ENCODE measurements at places on chromosomes 16 and 17.

GRCh38 chr17:55859301-55859795 is 108.5 kb downstream of the PCTP start:
- DNase-seq = no peak

DNA sequence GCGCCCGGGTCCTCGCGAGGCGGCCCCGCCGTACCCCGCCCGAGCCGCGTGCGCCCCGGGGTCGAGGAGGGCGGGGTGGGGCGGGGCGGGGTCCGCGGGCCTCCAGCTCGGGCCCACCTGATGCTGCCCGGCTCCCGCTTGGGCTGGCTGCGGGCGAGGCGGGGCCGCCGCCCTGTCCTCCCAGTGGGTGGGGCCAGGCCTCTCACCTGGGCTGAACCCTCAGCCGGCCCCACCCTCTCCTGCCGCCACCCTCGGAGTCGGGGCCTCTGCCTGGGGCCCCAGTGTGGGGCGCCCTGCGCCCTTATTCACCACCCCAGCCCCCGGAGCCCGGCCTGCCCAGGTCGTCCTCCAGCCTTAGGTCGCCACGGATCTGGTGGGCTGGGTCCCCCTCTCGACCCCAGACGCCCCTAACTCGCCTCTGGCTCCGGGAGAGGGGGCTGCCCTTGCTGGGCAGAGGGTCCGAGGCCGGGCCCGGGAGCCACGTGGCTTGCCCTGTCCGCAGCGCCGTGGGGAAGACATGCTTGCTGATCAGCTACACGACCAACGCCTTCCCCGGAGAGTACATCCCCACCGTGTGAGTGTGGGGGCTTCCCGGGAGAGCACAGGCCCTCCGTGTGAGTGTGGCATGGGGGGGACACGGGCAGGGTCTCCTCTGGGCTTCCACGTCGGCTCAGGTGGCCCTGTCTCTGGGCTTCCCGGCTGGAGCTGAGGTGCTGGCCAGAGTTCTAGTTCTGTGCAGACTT is 578 bp downstream of the RAC3 start:
- peak; percentile 24 for DNase-seq

GRCh38 chr17:34163123-34163522 is 92.0 kb upstream of the CCL2 start:
- no peak for DNase-seq

DNA sequence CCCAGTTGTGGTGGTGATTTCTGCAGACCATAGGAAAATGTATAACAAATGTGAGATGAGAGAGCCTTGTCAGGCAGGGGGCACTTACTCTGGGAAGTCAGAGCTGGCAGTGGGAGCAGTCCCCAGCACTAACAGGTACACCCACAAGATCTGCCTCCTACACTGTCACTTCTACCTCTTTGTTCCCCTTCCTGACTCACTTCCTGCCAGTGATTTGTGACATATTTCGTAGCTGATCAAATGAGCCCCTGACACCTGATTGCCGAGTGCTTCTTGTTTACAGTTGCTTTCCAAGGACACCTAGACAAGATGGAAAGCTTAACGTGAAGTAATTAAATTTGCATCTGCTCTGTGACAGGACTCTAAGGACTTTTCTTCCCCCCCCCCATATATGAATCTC is 40.5 kb downstream of the FTO start:
- no peak for DNase-seq

DNA sequence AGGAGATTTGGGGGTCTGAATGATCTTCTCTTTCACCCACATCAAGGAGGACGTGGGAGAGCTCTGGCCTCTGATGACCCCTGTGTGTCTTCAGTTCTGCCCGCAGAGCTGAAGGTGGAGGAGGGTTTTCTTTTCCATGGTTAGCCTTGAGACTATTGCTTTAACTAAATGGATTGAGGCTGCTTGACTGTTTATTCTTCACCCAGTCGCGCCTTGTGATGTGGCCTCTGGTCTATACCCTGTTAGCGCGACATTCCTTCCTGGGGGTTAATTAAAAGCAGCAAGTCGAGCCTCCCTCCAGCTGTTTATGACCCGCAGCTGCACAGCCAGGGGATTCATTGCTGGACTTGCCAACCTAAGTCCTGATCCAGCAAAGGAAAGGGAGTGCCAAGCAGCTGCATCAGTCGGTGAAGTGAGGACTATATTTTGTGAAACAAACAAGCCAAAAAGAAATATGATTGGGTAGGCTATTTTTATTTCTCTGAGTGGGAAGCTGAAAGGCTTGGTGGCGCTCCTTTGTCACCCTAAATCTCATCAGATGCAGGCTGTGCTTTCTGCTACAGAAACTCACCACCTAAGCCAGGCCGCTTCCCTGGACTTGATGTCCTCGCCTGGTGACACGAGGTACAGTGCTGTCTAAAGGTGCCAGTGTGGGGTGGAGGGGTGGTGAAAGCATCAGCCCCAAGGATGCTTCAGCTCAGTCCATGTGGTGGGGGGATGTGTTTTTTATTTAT is 11.0 kb upstream of the SEC14L1 start:
- DNase-seq = peak; percentile 16

GRCh38 chr17:21194703-21195102 is 19.3 kb downstream of the TMEM11 start:
- DNase-seq = peak; percentile 52

DNA sequence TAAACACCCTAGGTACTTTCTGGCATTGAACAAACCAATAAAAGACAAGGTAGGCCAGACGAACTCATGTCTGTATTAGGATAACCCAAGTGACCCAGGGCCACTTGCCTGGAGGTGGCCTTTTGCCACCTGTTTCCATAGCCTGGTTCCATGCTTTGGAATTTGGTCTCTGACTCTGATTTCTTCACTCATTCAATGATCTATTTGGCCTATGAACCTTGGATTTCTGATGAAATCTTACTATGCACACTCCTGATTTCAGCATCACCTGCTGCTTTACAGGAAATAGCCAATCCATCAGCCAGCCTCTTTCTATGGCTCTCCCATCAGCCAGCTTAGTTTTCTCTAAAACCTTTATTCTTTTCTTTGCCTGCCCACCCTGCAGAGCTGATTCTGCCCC is 142.8 kb upstream of the PSMD7 start:
- DNase-seq = no peak

GRCh38 chr17:10773391-10773790 is 30.5 kb downstream of the TMEM238L start:
- DNase-seq = no peak

DNA sequence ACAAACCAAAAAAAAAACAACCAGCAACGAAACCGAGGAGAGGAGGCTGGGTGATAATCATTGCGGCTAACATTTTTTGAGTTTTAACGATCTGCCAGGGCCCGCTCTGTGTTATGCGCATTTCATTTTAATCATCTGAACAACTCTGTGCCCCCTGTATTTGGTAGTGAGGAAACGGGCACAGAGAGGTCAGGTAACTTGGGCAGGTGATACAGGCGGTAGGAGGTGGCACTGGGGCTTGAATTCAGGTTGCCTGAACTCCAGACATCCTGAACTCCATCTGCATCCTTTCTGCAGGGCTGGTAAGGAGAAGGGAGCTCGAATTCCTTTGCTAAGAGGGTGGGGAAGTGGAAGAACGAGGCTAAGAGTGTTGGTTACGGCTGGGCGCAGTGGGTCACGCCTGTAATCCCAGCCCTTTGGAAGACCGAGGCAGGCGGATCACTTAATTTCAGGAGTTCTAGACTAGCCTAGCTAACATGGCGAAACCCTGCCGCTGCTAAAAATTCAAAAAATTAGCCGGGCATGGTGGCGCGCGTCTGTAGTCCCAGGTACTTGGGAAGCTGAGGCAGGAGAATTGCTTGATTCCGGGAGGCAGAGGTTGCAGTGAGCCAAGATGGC is 1.1 kb downstream of the CLUAP1 start:
- no peak for DNase-seq

- DNase-seq = no peak
Measured at GRCh38 chr16:58049232-58050185, 24.0 kb downstream of the MMP15 start.

DNA sequence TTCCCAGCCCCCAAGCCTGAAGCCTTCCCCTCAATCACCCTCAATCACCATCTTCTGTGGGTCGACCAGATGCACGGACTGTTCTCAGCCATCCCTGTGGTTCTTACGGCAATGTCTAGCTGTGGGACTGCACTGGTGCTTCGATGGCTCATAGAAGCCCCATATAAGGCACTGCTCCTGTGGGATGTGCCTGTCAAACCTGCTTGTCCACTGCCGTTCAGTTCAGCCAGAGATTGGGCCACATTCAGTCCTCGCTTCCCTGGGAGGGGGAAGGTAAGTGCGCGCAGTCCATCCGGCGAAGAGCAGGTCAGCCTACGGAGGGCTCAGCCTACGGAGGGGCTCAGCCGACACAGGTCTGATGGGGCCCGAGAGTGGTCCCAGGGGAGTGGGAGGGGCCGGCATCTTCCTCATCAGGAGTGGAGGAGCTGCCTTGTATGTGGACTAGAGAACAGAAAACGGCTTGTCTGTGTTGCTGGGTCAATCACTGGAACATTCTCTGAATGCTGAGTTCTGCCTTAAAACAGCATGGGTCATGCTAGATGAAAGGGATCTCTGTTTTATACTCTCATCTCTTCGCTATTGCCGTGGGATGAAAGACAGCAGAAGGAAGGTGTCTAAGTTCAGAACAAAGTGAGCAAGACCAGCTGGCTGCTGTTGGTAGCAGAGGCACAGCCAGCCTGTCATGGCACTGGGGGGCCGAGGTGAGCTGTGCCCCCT is at the start of gene CARD14:
Gene CARD14, plus strand, starts transcription at position 247 of the 717 bp plus-strand sequence. CDS start 11,409 bp downstream, outside the sequence.
- no peak for DNase-seq

DNA sequence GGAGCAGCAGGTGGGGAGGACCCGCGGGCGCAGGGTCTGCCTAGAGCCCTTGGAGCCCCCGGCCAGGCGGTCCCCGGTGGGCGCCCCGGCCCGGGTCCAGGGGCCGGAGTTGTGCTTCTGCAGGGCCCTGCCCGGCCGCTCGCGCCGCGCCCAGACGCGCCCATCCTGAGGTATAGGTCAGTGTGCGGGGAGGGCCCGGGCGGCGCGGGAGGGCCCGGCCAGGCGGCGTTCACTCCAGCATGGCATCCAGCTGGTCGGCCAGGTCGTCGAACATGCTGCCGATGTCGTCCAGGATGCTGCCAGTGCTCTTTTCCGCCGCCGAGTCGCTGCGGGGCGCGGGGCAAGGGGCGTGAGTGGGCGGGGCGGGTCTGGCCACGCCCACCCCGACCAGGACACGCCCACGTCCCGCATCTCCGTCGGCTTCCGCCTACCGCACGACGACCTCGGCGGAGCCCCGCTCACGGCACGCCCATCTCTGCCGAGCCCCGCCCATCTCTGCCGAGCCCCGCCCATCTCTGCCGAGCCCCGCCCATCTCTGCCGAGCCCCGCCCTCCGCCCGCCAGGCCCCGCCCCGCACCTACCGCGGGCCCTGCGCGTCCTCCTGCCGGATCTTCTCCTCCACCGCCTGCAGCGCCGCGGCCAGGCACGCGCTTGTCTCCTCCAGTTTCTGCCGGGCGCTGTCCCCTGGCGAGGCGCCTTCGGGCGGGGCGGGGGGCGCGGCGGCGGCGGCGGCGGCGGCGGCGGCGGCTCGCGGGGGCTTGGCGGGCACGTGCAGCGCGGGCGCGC is 17.9 kb downstream of the CASKIN1 start:
- peak; percentile 47 for DNase-seq

- DNase-seq = no peak
Measured at GRCh38 chr16:73033271-73033998, 14.5 kb downstream of the ZFHX3 start.

GRCh38 chr17:55327225-55328088 is 62.7 kb downstream of the HLF start:
- no peak for DNase-seq

GRCh38 chr17:5705081-5705875 is 121.0 kb upstream of the NLRP1 start:
- peak; percentile 23 for DNase-seq

GRCh38 chr17:41178341-41178740 is 320 bp upstream of the KRTAP4-2 start:
- peak; percentile 30 for DNase-seq

DNA sequence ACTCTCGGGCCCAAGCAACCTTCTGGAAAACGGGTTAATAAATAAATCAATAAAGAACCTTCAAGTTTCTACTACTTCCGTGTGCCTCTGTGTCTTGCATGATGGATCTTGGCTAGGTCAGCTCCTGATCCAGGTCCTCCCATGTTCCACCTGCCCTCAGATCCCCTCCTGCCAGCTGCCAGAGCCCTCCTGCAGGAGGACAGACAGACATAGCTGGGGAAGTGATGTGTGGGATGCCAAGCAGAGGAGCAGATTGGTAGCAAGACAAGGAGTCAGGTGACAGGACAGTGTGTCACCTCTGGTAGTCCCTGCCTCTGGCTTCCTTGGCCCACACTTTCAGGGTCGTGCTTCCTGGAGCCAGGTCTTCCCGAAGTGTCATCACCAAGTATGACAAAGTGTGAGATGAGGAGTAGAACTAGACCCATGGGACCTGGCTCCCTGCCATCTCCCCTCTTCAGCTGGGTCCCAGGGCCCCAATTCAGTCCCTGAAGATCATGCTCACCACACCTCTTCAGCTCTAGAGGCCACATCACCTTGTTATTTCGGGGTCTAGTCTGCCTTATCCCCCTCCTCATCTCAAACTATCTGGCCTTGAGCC is 1.0 kb upstream of the EPN3 start:
- DNase-seq = no peak

DNA sequence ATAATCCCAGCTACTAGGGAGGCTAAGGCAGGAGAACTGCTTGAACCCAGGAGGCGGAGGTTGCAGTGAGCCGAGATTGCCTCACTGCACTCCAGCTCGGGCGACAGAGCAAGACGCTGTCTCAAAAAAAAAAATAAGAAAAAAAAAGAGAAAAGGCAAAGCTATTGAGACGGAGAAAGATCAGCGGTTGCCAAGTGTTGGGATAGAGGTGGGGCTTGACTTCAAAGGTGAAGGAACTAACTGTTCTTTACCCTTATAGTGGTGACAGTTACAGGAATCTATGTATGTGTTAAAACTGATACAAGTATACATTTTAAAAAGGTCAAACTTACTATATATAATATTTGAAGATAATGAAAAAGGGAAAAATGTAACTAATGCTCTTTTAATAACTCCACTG is 22.5 kb downstream of the AKAP10 start:
- DNase-seq = no peak

DNA sequence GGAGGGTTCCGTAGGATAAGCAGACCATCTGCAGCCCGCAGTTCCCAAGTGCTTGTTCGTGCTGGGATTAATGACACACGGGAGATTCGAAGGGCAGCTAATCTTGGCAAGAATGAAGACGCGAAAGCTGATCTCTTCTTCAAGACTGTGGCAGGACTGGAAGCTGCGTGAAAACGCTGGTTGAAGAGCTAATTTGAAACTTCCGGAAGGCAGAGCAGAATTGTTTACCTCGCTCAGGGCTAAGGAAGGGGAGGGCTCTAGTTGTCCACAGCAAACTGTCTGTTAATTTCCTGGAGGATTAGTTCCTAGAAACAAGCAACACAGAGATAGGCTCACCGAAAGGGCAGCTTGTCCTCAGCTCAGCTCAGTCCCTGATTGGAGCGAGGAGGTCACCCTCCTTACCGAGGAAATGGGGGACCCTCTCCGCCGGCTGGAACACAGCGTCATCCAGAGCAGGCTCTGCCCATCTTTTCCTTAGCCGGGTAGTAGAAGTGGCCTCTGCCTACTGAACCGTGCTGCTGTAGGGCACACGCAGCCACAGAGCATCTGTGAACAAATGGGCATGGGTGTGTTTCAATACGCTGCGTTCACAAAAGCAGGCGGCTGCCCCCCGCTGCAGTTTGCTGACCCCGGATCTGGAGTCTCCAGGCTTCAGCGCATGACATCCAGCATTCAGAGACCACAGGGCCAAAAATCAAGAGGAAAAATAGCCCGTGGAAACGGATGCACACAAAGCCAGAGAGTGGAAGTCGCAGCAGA is 16.7 kb upstream of the BAIAP2 start:
- DNase-seq = peak; percentile 51

GRCh38 chr16:73124097-73124652 is 76.2 kb upstream of the ZFHX3 start:
- DNase-seq = no peak
